NCI-H2171 (cell line): ENCODE measurements at places on chromosomes 7 and 10.

DNA sequence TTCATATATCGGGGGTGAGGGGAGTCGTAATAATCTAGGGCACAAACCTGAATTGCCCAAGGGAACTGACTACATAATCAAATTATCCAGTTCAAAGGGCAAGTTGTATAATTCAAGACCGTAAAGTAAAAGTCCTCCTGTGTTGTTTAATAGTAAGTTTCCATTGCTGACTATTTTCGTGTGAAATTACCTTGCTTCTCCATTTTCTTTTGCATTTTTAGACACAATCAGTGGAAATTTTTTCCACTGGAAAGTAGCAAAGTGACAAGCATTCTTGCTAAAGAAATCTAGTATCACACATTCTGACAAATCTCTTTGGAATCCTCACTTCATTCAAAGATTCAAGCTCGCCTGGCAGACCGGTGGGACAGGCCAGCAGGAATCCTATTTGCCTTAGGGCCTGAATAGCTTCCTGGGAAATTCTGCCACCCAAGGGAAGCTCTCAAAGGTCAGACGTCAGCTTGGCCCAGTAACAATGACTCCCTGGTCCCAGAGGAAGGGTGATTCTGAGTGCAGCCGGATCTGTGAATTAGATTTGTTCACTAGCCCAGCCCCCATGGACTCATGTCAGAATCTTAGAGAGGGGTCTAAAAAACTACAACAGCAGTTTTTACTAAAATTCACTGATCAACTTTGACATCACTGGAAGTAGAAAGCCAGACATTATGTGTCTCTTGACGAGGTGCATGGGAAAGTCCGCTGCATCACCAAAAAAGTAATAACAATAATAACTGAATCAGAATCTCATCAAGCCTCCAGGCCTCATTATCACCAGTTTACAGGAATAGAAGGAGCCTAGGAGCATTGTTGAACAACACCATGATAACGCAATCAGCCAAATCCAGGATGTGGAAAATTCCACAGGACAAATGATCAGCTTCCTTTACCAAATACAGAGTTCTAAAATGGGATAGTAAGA lies 161.0 kb downstream of the SKIDA1 start:
- no peak for DNase-seq

DNA sequence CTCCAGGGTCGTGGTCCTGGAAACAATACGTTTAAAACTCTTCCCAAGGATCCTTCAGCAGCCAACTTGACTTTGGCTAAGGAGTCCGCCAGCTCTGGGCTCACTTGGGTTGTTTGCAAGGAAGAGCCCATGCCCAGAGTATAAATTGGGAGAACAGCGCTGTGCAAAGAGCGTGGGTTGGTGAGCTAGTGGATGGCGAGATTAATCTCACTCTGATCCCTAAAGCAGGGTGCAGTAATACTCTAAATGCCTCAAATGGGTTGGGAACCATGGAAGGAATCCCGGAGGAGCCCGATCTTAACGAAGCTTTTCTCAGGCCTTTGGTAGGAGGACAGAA lies 495 bp upstream of the SDHAF3 start:
- DNase-seq = no peak

DNA sequence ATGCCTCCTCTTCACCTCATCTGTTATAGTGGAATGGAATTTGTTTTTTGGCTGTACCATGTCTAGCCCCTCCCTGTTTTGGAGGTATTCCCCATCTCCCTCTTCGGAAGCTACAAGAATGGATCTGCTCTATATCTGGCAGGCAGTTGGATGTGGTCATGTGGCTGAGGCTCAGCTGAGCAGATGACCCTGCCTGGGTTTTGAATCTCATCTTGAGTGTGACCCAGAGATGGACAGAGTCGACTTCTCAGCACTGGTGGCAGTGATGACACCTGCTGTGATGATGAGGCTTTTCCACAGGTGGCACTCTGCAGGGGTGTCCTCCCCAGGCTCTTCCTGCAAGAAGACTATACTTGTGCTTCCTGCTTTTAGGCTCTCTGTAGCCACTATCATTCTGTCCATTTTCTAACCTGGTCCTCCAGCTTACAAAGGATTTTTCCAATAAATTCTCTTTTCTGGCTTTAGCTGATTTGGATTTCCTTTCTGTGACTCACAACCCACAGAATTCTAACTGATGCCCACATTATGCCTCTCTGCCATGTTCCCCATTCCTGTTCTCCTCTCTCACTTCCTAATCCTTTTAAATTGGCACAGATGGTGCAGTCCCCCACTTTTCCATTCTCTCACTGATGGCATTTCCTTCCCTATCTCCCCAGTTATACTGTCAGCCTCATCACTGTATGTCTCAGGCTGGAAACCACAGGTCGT lies 7.5 kb upstream of the ARHGAP22 start:
- no peak for DNase-seq

DNA sequence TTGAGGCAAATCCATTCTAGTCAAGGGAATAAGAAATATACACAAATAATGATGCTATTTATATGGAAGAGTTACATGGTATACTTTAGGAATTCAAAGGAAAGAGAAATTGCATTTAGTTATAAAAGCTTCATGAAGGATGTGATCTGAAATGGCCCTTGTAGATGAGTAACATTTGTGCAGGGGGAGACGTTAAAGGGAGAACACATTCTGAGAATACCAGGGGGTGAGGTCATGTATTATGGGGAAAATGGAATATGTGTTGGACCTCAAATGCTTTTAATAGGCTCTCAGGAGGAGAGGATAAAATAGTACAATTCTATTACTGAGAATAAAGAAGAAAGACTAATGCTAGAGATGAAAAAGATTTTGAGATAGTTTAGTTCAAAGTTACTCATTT lies 122.5 kb upstream of the NOBOX start:
- no peak for DNase-seq

GRCh38 chr10:117131376-117132327 lies 6.4 kb downstream of the VAX1 start:
- no peak for DNase-seq

- DNase-seq = no peak
These were observed 4.3 kb downstream of the GPR22 start for GRCh38 chr7:107474104-107474521.

DNA sequence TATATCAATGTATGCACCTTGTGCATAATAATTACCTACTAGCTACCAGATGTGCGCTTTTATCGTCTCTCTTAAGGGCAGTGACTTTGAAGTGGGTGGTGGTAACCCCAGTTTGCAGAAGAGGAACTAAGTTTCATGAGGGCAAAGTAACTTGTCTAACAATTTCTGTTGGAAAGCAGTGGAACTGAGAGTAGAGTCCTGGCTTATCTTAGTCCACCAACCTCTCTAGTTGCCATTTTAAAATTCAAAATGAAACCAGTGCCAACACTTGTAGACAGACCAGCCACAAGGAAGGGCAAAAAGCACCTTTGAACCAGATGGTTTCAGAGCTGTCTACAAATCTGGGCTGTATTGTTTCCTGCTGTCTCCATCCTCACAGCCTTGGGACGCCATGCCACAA lies 32.0 kb upstream of the RBM20 start:
- no peak for DNase-seq

- DNase-seq = no peak
These were observed 344.6 kb upstream of the SHH start for GRCh38 chr7:156156734-156157408.
